Liver (tissue), 10 donors: ENCODE measurements at places on chromosomes 3 and 15. TPM values are rescaled to one million over a fixed set of nuclear protein-coding genes. Genes with fewer than 3 reads are reported as not detected.

The GASK1A gene
- 0.79 TPM for total RNA-seq

The GADL1 gene
- not detected for total RNA-seq

The NANOGP8 gene
- 0.17 TPM for total RNA-seq

The DVL3 gene
- 26.3 TPM for total RNA-seq

The RBP2 gene
- total RNA-seq = 0.79 TPM

The PPP4R2 gene
- 35.9 TPM for total RNA-seq

The RBPMS2 gene
- total RNA-seq = 0.42 TPM

The PRR23B gene
- not detected for total RNA-seq

The DPPA2 gene
- not detected for total RNA-seq

The KLHL40 gene
- total RNA-seq = not detected

The MESP2 gene
- total RNA-seq = not detected

The AGTR1 gene
- total RNA-seq = 44.3 TPM

The ADGRG7 gene
- 2.1 TPM for total RNA-seq

The SOX14 gene
- not detected for total RNA-seq

The PIGBOS1 gene
- total RNA-seq = 4.7 TPM

The TCAIM gene
- 23.4 TPM for total RNA-seq

The HYAL3 gene
- total RNA-seq = 6.6 TPM

The KIF9 gene
- total RNA-seq = 2.3 TPM

The CIB2 gene
- total RNA-seq = 2.2 TPM

The GOLGA6B gene
- 1.0 TPM for total RNA-seq

The SLC28A2 gene
- total RNA-seq = under 0.01 TPM

The GOLGA8T gene
- total RNA-seq = 0.19 TPM

The RPP14 gene
- total RNA-seq = 9.2 TPM

The KIF15 gene
- 15.9 TPM for total RNA-seq

The CLDN1 gene
- 92.0 TPM for total RNA-seq

The PLCB2 gene
- 10.6 TPM for total RNA-seq

The GCSAM gene
- total RNA-seq = 0.75 TPM

The THSD4 gene
- 0.23 TPM for total RNA-seq

The P2RY14 gene
- 0.37 TPM for total RNA-seq

The GP5 gene
- 3.3 TPM for total RNA-seq

The PLSCR4 gene
- total RNA-seq = 56.4 TPM

The SAMD7 gene
- total RNA-seq = not detected

The SRGAP3 gene
- total RNA-seq = 1.8 TPM

The LRRIQ4 gene
- 0.09 TPM for total RNA-seq

The DCLK3 gene
- 0.08 TPM for total RNA-seq

The SUCNR1 gene
- 7.1 TPM for total RNA-seq

The MUSTN1 gene
- total RNA-seq = 12.1 TPM

The AADACL2 gene
- not detected for total RNA-seq

The CHRNB4 gene
- not detected for total RNA-seq

The PLA2G4D gene
- not detected for total RNA-seq

The SETD2 gene
- 37.6 TPM for total RNA-seq

The CFAP91 gene
- total RNA-seq = 0.23 TPM

The STAC gene
- total RNA-seq = 0.56 TPM

The LSAMP gene
- total RNA-seq = 0.05 TPM

The PTH1R gene
- total RNA-seq = 28.4 TPM
